Mesenteric fat pad (tissue), 1 donor: ENCODE measurements at places on chromosomes 4 and X.

DNA sequence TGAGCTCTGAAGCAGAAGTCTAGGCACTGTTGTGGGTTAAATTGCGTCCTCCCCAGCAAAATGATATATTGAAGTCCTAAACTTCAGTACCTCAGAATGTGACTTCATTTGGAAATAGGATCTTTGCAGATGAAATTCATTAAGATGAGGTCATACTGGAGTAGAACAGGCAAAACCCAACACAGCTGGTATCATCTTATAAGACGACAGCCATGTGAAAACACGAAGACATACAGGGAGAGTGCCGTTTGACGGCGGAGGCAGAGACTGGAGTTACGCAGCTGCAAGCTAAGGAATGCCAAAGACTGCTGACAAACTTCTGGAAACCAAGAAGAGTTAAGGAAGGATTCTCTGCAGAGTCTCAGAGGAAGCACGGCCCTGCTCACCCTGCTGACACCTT, 241.5 kb downstream of the MAML3 start:
- no peak for DNase-seq

DNA sequence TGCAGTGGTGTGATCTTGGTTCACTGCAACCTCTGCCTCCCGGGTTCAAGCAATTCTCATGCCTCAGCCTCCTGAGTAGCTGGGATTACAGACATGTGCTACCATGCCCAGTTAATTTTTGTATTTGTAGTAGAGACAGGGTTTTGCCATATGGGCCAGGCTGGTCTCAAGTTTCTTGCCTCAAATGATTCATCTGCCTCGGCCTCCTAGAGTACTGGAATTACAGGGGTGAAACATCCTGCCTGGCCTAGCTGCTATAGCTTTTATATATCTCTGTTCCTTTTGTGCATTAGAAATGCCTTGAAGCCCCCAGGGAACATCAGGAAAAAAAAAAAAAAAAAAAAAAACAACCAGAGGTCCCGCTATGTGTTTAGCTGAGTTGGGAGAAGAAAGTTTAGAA, 34.8 kb downstream of the UBE2K start:
- no peak for DNase-seq

- no peak for DNase-seq
Observed at GRCh38 chrX:18353931-18354368, 538 bp downstream of the SCML2 start.

DNA sequence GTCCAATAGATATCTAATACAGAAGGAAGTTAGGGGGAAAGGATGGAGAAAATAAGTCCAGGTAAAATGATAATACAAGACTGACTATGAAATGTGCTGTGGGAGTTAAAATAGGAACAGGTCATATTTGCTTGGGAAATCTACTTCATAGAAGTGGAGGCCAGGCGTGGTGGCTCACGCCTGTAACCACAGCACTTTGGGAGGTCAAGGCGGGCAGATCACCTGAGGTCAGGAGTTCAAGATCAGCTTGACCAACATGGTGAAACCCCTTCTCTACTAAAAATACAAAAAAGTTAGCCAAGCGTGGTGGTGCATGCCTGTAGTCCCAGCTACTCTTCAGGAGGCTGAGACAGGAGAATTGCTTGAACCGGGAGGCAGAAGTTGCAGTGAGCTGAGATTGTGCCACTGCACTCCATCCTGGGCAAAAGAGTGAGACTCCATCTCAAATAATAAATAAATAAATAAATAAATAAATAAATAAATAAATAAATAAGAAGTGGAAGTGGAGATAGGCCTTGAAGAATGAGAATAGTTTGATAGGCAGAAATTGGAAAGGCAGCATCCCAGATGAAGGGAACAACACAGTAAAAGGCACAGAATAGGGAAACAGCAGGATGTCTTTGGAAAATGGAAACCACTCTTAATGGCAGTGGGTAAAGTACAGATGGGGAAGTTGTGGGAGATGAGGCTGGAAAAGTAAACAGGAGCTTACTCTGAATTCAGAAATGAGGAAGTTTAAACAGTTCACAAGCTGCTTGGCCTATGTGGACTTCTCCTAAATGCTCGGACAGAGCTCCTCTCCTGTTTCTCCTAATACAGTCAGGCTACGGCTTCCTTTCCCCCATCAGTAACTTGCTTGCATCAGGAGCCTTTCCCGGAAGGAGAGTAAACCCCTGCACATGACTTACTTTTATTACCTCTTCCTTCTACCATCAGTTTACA, 15.1 kb upstream of the GK start:
- no peak for DNase-seq

GRCh38 chrX:13794417-13794816, 22.5 kb downstream of the GPM6B start:
- DNase-seq, result no peak
